ENCODE measurements at places on chromosomes 2 and 18. TPM values are rescaled to one million over a fixed set of nuclear protein-coding genes. Genes with fewer than 3 reads are reported as not detected.

- no peak for DNase-seq
These were observed 24.3 kb upstream of the KCNF1 start for GRCh38 chr2:10887476-10887875.

GRCh38 chr2:28439127-28439526 lies 46.5 kb downstream of the FOSL2 start:
- no peak for DNase-seq

GRCh38 chr2:172047566-172048507 lies 37.5 kb upstream of the DLX1 start:
- DNase-seq, result no peak

DNA sequence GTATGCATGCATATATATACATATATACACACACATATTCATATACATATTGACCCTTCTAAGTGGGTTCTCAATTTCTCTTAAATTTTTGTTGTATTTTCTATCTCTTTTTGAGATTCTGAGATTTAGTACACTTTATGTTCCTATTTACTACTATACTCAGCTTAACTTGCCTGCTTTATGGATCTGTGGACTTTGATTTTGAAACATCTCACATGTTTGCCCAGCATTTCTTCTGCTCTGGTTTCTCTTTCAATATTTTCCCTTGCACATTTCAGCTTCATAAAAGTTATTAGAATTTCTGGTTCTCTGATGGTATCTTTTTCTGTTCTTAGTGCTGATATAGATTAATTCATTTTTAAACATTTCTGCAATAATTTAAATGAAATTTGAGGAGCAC lies 380.6 kb downstream of the SPAG16 start:
- no peak for DNase-seq

The ALPI gene
- not detected for total RNA-seq

GRCh38 chr18:42028247-42028832 lies 73.3 kb downstream of the PIK3C3 start:
- DNase-seq, result peak; percentile 43

- no peak for DNase-seq
These were observed 144.4 kb downstream of the PIEZO2 start for GRCh38 chr18:11004951-11005350.

DNA sequence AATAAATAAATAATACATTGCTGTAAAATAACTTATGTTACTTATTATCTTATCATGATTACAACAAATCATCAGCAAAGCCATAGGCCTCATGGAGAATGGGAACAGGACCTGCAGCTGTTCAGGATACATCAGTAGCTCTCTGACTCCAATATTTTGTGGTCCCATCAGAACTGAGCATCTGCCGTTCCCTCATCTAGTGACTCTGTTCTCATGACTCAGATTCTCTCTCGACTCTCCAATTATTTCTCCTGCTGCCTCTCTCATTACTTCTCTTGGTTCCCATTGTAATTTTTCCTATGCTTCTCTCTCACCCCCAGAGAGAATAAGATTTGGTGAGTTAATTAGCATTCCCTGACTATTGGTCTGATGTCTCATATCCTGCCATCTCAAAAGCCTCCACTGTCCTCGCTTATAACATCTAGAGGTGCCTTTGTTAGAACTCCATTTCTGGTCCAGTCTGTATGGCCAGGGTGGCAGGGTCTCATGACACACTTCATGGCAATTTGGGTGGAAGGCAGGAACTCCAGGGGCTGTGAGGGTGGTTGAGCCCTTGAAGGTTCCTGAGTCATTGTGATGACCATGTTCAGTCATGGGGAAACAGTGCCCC lies 78.0 kb upstream of the TANC1 start:
- no peak for DNase-seq

DNA sequence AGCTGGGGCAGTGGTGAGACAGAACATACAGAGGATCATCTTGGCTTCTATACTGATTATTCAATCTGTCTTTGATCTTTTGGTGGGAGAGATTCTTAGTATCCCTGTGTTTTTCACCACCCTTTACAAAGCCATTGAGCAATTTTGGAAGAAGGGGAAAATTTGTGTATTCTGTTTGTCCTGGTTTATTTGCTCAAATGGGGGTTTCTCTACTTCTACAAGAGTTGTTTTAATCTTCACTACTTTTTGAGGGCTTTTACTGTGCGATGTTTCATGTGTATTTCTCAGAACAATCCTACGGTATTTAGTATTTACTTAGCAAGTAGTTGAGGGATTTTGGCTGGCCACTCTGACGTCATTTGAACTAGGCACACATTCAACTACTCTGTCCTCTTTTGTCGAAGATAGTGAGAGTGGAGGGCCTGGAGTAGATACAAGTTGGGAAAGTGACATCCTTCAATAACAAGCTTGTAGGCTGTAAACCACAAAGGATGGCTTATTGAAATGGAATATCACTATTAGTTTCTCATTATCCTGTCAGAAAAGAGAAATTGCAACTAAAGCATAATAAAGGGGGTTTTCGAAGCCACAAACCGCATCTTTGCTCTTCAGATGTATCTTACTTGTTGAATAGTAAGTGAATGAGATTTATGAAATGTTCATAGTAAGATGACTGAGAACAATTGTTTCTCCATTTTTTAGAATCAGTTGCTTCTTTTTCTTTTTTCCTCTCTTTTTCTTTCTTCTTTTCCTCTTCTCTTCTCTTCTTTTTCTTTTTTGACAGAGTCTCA lies 24.8 kb downstream of the FMNL2 start:
- DNase-seq, result no peak

The RNU2-63P gene
- total RNA-seq, result not detected

DNA sequence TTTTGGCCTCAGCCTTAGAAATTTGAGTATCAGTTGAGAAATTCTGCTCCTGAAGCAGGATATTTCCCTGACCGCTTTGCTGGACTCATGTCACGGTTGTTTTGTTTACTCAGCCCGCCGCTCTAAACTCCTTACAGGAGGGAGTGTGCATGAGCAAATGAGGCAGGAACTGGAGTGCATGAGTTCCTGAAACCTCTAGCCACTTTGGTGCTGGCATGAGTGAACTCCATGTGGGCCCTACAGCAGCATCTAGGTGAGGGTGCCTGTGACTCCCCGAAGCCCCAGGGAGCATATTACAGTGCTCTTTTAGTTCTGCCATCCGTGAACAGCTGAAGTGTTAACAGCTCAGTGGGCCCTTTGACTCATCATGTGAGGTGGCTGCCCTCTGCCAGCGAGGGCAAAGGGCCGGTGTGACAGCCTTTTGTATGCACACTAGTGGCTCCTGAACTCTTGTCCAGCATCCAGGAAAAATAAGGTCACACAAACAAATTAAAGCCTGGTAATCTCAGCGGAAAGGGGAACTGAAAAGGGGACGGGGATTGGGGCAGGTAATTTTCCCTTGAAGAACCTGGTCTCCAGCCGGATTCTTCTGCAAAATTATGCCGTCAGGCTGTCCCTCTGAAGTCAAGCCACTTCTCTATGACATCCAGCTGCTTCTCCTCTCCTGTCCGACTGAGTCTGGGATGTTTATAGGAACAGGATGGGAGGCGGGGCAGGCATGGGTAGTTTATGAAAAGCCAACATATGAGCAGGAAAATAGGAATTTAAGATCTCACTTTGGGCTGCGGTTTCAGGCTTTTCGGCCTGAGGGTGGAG lies 1668.7 kb downstream of the SUCLG1 start:
- DNase-seq, result peak; percentile 80

GRCh38 chr2:108988796-108989713 lies at the start of gene EDAR:
Gene EDAR (minus strand): TSS chr2:108989220. CDS start chr2:108931014, 58,206 bp downstream.
- peak; percentile 29 for DNase-seq

GRCh38 chr18:75478996-75479880 lies 51.7 kb upstream of the SMIM21 start:
- DNase-seq, result peak; percentile 64

The CCDC93 gene
- 17.7 TPM for total RNA-seq

The ATP6V1B1 gene
- not detected for total RNA-seq

DNA sequence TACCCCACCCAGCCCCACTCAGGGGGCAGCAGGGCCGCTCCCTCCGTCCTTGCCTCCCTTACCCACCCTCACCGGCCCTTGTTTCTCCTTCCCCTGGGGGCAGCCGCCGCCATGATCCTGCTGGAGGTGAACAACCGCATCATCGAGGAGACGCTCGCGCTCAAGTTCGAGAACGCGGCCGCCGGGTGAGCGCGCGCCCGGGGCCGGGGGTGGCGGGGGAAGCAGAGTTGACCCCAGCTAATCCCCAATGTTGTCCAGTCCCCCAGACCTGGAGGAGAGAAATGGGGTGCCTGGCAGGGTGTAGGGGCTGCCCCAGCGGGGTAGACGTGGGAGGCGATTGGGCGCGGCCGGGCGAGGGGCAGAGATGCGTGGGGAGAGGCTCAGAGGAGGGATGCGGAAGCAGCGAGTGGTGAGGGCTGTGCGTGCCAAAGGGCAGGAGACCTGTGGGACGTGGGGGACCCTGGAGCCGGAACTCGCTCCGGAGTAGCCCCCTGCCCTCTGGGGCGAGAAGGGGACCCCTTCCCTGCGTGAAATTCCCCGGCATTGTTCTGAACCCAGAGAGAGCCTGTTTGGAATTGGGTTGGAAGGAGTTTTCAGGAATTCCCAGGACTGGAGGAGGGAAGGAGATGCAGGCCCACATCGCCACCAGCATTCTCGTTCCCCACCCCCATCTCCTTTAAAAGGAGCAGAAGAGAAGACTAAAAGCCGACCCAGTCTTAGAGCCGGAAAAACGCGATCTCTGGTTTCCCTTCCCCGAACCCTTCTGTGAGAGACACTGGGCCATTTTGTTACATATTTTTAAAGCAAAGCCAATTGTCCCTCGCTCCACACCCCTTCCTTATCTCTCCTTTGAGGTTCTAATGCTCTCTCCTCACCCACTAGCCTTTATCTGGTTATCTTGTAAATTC lies 625 bp downstream of the ARPC2 start:
- peak; percentile 36 for DNase-seq

GRCh38 chr18:407626-408224 lies 92.8 kb downstream of the COLEC12 start:
- no peak for DNase-seq

DNA sequence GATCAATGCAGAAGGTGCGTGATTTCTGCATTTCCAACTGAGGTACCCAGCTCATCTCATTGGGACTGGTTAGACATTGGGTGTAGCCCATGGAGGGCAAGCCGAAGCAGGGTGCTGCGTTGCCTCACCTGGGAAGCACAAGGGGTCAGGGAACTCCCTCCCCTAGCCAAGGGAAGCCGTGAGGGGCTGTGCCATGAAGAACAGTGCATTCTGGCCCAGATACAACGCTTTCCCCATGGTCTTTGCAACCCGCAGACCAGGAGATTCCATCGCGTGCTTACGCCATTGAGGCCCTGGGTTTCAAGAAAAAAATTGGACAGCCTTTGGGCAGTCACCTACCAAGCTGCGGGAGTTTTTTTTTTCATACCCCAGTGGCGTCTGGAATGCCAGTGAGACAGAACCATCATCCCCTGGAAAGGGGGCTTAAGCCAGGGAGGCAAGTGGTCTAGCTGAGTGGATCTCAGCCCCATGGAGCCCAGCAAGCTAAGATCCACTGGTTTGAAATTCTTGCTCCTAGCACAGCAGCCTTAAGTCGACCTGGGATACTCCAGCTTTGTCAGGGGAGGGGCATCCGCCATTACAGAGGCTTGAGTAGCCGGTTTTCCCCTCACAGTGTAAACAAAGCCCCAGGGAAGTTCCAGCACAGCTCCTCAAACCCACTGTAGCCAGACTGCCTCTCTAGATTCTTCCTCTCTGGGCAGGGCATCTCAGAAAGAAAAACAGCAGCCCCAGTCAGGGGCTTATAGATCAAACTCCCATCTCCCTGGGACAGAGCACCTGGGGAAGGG lies 21.7 kb downstream of the TFPI start:
- DNase-seq, result no peak

GRCh38 chr18:73748731-73749130 lies 398.9 kb downstream of the FBXO15 start:
- no peak for DNase-seq

The ZNF397 gene
- total RNA-seq, result 8.1 TPM

The DHRS9 gene
- total RNA-seq, result not detected

DNA sequence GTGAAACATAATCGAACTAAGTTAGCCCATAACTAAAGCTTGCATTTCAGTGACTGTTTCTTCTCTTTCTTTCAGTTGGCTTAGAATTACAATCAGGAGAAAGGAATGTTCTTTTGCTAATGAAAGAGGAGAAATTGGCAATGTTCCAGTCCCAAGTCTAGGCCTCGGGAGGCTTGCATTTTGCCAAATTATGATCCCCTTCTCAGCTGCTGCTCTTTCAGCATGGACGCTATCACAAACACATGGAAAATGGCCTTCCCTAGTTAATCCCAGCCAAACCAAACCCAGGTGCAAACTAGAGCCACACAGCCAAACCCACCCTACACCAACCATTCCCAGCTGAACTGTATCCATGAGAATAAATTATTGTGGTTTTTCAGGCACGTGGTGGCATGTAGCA lies 605.2 kb upstream of the LRRTM4 start:
- no peak for DNase-seq
